ENCODE measurements at places on chromosomes 1 and 21.

DNA sequence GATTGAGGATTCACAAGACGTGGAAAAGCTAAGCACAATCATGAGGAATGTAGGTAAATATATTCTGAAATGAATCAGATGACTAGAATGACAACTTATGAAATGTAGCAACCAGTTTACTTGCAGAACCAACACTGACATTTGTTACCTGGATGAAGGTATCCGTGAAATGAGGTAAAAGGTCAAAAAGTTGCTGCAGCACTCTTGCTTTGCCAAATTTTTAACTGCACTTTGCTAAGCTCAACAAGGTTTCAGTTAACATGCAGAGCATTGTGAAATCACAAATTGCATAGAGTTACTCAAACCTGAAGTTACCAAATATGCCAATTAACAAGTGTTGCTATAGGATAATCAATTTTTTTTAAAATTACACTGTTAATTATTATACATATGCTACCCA, 1280.1 kb downstream of the KCNT2 start:
- no peak for DNase-seq

DNA sequence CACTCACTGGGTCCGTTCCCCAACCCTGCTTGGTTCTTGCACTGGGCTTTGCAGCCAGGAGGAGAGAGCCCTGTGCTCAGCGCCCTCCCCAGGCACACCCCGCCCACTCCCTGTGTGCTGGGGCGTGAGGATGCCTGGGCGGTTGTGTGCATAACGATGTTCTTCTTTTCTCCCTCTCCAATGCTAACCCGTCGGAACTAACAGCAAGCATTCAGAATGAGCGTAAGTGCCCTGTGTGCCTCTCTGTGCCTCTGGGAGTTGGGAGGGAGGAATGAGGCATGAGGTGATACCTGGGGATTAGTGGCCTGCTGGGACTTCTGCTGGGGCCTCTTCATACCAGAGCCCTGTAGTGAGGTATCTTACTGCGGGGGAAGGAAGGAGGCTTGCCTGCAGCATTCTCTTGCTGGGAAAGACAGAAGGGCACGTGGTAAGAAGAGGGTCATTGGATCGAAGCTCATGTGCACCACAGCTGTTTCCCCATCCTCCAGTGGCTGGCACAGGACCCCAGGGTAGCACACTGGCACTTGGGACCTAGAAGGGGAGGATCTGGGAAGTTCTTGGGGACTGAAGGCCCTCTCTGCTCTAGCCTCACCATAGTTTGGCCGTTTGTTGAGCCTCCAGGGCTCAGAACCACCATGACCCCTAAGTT, 79.8 kb downstream of the NFASC start:
- DNase-seq = no peak

DNA sequence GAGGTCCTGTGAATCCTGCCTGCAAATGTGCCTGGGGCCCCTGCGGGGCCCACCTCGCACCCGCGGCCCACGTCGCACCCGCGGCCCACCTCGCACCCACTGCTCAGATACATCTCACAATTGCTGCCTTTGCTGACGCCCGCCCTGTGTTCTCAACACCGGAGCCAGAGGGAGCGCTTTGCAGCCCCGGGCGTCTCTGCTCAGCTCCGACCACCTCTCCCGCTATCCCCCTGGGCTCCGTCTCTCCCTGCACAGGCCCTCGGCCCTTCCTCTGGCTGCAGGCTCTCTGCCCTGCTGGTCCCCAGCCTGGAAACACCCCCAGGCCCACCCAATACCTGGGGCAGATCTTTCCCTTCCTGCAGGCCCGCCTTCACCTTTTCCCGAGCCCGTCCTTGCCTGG, 44.8 kb downstream of the TP73 start:
- DNase-seq = no peak

GRCh38 chr1:65469126-65469888, 48.8 kb downstream of the LEPR start:
- DNase-seq = no peak

DNA sequence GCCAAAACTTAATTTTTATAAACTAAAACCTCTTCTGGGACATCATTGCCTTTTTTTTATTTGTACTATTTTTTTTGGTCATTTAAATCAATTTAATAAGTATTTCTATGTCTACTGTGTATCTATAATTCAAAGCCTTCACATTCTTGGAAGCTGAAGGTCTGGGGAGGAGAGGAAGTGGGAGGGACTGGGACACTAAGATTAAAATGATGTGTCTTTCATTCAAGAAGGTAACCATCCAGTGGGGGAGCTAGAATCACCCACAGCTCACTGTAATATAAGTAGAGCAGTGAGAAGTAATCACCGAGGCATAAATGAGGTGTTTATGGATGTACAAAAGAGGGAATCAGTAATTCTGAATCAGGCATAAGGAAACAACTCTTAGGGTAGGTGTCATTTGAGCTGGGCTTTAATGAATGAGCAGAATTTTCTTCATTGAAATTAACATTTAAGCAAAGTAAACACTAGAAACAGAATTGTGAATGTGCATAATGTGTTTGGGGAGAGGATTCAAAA, 52.8 kb downstream of the PTGER3 start:
- DNase-seq = no peak

DNA sequence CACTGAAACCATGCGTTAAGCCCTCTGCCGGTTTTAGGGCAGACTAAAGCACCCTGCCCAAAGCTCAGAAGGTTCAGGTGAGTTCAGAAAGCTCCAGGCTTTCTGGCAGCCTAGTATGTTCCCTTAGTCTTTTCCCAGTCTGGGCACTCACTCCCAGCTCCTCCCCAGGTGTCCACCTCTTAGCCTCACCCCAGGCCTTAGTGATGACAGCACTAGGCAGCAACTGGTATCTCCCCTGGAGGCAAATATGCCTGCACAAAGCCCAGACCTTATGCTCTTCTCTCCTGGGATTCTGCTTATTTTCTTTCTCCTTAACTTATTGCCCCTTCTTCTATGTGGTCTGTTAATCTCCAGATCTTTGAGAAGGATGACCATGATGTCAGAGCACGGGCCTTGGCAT, 80.2 kb downstream of the CD58 start:
- no peak for DNase-seq

DNA sequence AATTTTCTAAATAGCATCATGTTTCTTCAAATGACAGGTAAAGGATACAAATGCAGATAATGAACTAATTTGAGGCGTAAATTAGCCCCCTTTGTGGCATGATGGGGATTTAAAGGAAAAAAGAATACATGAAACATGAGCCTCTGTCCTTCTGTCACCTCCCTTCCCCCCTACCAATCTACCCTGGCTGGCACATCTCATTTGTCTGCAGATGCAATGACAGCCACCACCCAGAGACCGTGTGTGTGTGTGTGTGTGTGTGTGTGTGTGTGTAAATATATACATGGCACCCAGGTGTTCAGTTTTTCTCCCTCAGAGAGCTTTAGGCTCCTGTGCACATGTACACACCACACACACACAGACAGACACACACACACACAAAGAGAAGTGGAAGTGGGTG, 451.1 kb downstream of the RWDD3 start:
- DNase-seq = no peak

DNA sequence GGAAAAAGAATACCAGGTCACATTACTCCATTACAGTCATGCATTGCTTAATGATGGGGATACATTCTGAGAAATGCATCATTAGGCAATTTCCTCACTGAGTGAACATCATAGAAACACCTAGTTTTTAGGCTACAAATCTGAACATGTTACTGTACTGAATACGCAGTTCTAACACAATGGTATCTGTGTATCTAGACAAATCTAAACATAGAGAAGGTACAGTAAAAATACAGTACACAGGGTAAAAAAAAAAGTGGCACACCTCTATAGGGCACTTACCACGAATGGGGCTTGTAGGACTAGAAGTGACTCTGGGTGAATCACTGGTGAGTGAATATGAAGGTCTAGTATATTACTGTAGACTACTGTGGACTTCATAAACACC, 115.7 kb downstream of the AKT3 start:
- DNase-seq = no peak

- no peak for DNase-seq
Measured at GRCh38 chr1:62712336-62713243, 24.4 kb upstream of the DOCK7 start.

GRCh38 chr1:6984536-6984935, 199.3 kb downstream of the CAMTA1 start:
- no peak for DNase-seq

All from Caki2 (cell line).